ENCODE measurements at places on chromosomes 12 and 14.

GRCh38 chr14:20998674-20999366, at the start of gene SLC39A2:
Gene SLC39A2, plus strand, starts transcription at chr14:20999293. Its CDS starts 154 bp downstream, at chr14:20999447.
- DNase-seq: no peak

DNA sequence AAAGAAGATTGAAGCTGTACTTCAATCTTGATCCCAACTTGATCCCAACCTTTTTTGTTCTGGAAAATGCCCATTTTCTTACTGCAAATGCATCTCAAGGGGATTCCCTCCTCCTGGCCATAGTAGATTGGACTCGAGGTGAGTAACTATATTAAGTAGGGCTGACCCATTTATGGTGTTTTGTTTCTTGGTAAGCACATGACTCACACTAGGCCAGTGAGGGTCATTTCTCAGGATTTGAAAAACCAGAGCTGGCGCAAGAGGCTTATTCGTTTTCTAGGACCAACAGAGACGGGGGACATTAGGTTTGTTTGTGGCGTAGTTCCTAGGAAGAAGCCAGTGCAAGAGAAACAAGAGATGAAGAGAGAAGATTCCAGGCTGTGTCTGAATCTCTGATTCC, 51.4 kb downstream of the MRPL42 start:
- DNase-seq: no peak

GRCh38 chr12:26128168-26128567, 3.3 kb upstream of the BHLHE41 start:
- no peak for DNase-seq

GRCh38 chr14:36659822-36660735, 1.6 kb upstream of the PAX9 start:
- no peak for DNase-seq

DNA sequence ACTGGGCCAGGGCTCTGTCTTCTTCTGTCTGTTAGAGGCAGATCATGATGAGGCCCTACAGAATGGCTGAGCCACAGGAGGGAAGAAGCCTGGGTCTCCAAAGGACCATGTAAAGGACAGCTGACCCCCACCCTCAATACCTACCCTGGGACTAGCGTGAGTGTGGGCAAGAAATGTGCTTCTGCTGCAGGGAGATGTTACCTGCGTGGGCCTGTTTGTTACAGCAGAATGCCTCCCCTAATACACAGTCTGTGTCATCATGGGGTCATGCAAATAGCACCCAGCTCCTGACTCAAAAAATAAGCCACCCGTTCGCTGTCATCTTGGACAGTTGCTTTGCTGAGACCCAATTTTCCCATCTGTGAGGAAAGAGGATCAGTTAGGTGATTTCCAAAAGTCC, 90.6 kb downstream of the CALM1 start:
- DNase-seq: no peak

DNA sequence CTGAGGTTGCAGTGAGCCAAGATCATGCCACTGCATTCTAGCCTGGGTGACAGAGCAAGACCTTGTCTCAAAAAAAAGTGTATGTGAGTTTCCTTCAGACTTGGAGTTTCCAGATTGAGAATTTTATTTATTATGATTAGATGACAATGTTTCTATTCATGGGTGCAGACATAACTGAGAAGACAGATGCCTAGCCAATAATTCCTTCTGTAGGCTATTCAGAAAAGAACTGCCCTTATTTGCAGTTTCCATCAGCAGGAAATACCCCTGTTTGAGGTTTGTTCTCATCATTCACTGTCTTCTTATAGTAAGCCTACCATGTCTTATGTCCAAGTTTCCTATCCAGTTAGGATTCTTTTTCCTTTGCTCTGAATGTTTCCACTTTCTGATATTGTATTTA, 269.0 kb downstream of the KTN1 start:
- DNase-seq: no peak

DNA sequence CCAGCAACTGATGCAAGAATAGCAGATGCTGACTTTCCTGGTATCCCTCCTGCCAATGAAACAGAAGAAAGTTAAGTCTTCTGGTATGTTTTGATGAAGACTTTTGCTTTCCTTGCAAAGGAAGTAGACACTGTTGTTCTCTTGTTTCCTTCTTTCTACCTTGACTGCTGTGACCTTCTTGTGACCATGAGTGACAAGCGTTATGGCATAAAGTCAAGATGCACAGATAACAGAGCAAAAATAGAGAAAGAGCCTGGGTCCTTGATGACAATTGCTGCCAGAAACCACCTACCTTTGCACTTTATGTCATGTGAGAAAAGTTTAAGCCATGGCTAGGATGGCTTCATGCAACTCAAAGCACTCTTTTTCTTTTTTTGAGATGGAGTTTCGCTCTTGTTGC, 49.2 kb upstream of the LTA4H start:
- no peak for DNase-seq

DNA sequence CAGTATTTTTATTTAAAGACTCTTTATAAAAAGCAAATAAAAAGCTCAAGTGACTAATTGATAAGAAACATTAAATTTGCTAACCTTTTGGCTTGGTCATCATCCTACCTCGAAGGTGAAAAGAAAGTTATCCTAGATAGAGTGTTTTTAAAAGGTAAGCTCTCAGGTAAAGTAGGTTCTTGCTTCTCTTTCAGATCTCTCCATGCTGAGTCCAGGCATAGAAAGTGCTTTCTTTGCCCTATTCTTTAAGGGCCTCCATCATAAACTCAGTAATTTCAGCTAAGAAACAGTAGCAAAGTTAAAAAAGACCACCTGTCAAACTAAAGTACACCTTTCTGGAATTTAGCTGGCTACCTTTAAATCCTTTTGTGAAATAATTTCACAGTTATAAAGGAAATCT, 20.6 kb upstream of the ANHX start:
- DNase-seq: no peak

DNA sequence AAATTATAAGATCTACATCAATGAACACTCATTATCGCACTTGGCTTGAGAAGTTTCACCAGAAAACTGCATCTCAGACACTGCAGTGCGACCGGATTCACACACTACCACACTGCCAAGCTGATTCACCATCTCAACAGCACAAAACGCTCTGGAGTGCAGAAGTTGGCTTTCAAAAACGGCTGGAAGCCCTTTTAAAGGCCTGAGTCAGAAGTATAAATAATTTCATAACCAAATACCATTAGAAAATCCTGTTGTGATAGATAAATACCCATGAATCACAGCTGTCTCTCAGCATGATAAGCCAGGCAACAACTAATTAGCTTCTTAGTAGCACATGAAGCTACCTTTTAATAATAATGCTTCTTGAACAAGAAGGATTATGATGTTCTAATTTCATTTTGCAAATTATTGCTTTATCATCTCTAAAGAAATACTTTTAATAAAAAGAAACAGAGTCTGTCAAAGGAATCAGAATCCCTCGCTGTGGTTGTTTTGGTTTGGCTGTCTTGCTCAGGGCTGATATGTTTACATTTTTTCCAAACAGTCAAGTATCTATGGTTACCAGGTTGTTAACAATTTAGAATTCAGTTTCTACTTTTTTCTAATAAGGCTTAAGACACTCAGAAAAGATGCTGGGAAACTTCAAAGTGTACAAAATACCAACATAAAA, 51.2 kb downstream of the SLC2A13 start:
- DNase-seq: peak; percentile 52

DNA sequence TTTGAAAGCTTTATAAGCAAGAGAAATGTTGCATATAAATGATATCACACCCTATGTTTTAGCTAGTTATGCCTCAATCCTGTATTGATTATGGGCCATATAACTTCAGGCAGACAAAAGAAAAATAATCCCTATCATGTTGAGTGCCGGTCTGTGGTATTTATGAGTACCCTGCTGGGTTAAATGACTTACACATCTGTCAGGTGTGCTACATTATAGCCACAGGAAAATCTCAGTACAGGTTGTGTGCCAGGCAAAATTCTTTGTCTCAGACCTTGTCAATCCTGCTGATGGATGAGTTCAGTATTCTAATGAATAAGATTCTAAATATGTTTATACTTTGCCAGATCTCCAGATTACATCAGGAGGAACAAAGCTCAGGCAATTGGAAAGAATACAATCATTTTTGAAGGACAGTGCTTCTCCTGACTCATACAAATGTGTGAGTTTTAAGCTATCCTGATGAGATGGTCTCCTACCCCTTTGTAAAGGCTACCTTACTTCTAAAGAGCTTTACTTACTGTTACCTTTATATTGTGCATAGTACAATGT, 109.8 kb upstream of the FOXG1 start:
- DNase-seq: no peak

GRCh38 chr12:104668274-104668718, 211.5 kb downstream of the CHST11 start:
- DNase-seq: no peak

DNA sequence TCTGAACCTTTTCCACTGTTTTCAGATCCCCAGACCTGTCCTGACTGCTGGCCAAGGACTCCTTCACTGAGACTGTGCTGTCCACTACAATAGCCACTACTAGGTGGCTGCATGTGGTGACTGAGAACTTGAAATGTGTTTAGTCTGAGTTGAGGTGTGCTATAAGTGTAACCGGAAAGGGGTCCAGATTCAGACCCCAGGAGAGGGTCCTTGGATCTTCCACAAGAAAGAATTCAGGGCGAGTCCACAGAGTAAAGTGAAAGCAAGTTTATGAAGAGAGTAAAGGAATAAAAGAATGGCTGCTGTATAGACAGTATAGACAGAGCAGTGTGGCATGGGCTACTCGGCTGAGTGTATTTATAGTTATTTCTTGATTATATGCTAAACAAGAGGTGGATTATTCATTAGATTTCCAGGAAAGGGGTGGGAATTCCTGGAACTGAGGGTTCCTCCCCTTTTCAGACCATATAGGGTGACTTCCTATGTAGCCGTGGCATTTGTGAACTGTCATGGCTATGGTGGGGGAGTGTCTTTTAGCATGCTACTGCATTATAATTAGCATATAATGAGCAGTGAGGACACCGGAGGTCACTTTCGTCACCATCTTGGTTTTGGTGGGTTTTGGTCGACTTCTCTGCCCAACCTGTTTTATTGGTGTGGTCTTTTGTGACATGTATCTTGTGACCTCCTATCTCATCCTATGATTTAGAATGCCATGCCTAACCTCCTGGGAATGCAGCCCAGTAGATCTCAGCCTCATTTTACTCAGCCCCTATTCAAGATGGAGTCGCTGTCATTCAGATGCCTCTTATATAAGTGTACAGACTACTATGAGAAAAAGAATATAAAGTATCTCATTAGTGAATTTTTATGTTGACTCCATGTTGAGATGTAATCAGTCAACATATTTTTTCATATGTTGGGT, 70.0 kb upstream of the SRSF5 start:
- no peak for DNase-seq

DNA sequence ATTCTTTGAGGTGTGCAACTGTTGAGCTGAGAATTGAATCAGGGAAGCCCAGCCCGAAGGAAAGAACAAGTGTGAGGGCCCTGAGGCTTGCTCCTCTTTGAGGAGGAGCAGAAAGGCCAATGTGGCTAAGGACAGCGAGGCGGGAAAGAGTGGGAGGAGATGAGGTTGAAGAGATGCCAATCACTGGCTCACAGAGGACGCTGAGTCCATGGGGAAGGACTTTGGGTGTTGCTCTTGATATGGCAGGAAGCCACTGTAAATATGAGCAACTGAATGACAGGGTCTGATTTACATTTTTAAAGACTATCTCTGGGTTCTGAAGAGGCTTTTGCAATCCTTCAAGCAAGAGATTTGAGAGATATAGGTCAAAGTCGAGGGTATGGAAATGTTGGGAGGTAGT, 3.3 kb upstream of the APPL2 start:
- no peak for DNase-seq

- no peak for DNase-seq
These were observed 76.1 kb downstream of the ALG10B start for GRCh38 chr12:38392554-38393144.

DNA sequence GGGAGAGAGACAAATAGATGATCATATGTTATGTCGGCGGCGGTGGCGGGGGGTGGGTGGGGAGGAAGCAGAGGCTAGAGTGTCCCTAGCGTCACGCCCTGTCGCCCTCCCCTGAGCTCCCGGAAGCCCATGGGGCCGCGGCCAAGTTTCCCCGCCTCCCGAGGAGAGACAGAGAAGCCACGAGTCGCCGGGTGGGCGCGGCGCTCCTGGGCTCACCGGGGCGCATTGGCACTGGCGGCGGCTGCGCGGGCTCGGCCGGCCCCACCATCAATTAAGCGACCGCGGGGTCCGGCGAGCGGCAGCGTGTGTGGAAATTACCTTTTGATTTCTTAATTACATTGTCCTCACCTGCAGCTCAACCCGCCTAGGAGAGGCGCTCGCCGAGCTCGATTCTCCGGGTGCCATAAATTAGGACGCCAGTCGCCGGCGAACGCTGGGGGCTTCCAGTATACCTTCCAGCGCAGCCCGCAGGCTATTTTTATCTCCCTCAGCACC, 119.9 kb upstream of the LHX5 start:
- peak; percentile 67 for DNase-seq

GRCh38 chr12:100199347-100200149, 1.1 kb upstream of the ACTR6 start:
- no peak for DNase-seq

DNA sequence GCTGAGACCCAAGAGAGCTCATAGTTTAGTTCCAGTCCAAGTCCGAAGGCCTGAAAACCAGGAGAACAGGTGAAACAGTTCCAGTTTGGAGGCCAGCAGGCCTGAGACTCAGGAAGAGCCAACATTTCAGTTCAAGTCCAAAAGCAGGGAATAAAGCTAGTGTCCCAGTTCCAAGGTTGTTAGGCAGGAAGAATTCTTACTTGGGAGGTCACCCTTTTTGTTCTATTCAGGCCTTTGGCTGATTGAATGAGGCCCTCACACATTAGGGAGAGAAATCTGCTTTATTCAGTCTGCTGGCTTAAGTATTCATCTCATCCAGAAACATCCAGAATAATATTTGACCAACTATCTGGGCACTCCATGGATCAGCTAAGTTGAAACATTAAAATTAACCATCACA, 294.6 kb downstream of the PCNX1 start:
- DNase-seq: no peak

DNA sequence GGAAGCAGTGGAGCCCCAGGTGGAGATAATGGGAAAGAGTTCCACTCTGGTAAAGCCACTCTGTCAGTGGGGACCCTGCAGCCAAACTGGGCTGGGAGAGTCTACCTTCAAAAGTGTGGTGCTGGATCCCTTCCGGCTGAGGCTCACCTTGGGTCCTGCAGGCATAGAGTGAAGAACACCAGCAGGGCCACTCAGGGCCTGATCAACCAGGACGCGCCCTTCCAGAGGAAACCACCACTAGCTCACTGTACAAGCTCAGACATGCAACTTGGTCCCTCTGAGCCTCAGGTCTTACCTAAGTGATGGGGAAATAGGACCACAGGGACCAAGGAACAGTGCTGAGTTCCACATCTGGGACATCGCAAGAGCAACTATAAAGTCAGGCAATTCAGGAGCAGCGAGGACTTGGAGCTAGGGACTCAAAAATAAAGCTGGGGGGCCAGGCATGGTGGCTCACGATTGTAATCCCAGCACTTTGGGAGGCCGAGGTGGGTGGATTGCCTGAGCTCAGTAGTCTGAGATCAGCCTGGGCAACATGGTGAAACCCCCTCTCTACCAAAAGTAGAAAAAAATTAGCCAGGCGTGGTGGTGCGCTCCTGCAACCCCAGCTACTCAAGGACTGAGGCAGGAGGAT, 5.9 kb upstream of the PRPH start:
- no peak for DNase-seq

- DNase-seq: no peak
These were observed 11.5 kb upstream of the OR11G2 start for GRCh38 chr14:20179218-20179617.

GRCh38 chr14:69504775-69505174, 20.2 kb downstream of the PLEKHD1 start:
- DNase-seq: no peak

- no peak for DNase-seq
These were observed 65.3 kb upstream of the PTGDR start for GRCh38 chr14:52202151-52202550.

Data from NCI-H2227 treated with DMSO at 0.1 percent for 48 hours (cell line).